HCT116 (cell line): ENCODE measurements at places on chromosomes 12 and 14. TPM values are rescaled to one million over a fixed set of nuclear protein-coding genes. Genes with fewer than 3 reads are reported as not detected.

DNA sequence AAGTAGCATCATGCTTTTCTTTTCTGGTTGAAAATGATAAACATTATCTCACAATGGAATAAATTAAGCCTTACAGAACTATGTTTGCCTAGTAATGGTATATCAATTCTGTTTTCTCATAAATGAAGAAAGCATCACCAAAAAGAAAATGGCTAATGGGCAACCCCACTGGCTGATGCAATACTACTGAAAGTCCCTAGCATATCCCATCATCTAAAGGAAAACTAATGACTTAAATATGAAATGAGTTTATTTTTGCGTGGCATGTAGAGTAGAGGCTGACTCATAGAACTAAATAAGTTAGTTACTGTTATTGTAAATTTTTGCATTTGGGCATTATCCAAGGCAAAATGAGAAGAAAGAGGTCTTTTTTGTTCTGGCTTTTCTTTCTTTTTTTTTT, 1156.3 kb upstream of the SEL1L start:
- DNase-seq = no peak

DNA sequence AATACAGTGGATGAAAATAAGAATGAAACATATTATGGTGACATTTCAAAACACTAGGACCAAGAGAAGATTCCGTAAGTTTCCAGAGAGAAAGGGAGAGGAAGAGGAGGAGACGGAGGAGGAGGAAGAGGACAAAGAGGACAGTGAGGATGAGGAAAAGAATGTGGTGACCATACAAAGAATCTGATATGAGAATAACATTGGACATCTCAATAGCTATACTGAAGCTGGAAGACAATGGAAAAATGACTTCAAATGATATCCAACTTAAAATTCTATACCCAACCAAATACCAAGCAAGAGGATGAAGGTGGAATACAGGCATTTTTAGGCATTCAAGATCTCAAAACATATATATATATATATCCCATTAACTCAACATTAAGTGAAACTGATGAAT, 173.4 kb downstream of the PAWR start:
- no peak for DNase-seq

DNA sequence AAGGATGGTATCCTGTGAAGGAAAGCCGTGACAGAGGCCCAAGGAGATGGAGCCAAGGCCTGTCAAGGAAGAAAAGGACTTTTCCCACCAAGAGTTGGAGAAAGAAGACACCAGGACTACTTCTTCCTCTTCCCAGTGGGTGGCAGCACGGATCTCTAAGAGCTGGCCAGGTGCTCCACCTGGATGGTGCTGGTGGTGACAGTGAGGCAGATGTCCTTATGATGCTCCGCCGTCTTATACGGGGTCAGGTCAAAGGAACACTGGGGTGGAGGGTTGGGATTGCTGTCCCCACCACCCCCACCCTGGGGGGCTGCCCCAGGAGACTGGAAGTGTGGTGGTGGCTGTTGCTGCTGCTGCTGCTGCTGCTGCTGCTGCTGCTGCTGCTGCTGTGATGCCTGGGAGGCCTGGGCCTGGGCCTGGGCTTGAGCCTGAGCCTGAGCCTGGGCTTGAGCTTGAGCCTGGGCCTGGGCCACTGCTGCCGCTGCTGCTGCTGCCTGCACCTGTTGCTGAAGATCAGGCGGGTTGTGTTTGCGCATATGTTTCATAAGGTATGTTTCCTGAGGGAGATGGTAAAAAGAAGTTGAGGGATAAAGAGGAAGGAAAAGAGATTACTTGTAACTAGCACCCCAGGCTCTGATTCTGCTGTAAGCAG, 4.8 kb upstream of the ING4 start:
- peak; percentile 21 for DNase-seq

- DNase-seq = peak; percentile 76
These were observed 111.4 kb downstream of the DACT1 start for GRCh38 chr14:58749066-58749669.

DNA sequence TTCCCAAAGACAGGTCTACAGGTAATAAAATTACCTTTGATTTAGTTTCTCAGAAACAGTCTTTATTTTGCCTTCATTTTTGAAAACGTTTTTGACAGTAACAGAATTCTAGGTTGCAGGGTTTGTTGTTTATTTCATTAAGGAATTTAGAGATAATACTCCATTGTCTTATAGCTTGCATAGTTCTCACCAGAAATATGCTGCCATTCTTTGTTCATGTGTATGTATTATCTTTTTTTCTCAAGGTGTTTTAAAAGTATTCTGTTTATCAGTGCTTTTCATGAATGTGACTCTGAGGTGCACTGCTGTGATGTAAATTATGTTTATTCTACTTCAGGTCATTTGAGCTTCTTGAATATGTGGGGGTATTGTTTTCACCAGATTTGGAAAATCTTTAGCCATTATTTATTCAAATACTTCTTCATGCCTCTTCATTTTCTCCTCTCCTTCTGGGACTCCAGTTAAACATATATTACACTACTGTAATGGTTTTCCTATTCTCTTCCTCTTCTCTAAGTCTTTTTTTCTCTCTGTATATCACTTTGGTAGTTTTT, 32.7 kb downstream of the ZNF605 start:
- DNase-seq = no peak

GRCh38 chr14:22427771-22428231, 161.2 kb downstream of the DAD1 start:
- no peak for DNase-seq

- DNase-seq = no peak
These were observed 472.0 kb downstream of the TMTC2 start for GRCh38 chr12:83158613-83159207.

DNA sequence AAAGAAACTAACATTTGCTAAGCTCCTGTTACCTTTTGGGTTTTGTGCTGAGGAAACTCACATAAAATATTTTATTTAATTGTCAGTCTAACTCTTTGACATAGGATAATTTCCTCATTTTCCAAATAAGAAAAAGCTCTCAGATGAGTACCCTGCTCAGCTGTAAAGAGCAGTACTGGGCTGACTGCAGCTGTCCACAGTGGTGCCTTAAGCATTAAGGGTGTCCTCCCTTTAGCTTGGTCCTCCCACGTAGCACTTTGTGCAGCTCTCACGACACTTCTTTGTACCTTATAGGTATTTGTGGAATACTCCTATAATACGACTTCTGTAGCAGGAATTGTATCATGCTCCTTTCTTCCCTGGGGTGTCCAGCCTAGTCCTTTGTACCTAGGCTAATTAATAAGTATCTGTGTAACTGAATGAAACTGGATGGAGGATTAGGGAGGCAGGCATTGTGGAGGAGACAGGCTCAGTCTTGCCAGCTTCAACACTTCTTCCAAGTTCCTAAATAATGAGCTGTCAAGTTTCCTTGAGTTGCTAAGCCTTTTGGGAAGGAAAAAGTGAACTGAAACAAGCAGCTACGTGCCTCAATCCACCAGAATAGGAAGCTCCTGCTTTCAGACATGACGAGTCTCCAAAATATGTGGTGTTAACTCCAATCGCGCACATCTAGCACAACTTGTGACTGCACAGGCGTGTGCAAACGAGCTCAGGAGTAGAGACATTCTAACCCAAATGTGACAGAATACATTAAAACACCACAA, 123.0 kb downstream of the SLC38A4 start:
- DNase-seq = no peak

DNA sequence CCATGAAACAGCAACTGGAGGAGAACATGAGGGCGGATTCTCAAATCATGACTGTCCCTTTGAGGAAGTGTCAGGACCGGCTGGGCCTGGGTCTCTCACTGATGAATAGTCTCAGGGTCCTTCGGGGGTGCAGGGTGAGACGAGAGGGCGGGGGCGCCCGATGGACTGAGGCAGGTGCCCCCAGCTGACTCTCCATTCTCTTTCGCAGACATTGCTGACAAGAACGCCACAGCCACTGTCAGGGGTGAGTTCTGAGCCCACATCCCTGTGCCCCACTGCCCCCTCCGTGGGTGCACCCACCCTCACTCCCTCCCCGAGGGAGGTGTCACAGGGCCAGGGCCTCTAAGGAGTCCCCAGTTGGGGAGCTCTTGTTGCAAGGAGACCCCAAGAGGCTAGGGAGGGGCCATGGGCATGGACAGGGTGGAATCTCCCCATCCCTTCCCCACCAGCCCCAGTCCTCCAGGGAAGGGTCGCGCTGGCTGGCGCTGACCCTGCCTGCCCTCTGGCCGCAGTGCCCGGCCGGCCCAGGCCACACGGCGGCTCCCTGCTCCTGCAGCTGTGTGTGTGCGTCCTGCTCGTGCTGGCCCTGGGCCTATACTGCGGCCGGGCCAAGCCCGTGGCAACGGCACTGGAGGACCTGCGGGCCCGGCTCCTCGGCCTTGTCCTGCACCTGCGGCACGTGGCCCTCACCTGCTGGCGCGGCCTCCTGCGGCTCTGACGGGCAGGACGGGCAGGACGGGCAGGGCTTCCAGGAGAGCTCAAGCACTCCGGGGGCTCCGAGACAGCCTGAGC, 8.7 kb downstream of the C14orf180 start:
- no peak for DNase-seq

DNA sequence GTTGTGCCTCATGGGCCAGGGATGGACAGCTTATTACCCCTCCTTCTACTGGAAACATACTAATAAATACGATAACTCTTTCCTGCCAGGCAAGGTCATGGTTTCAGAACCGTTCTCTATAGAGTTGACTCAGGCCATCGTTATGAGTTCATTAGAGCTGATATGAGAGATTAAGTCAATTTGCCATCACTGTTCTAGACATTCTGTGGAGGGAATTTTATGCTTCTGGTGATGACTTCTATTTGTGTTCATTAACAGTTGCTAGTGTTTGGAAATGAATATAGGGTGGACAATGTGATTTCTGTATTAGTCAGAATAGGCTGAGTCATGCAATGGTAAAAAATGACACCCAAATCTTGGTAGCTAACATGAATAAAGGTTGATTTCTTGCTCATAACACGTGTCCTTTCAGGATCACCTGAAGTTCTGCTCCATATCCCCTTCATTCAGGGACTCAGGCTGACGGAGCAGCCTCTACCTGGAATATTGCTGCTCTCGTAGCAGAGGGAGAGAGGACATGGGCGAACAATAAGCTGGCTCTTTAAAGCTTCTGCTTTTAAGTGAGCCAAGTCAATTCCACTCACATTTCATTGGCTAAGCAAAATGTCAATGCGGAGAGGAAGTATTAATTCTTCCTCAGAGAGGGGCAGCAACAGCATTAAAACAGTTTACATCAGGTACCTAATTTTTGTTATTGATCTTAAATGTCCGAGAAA, 18.5 kb upstream of the TBPL2 start:
- no peak for DNase-seq

- DNase-seq = no peak
These were observed 294.4 kb downstream of the AKAP6 start for GRCh38 chr14:32623300-32624093.

DNA sequence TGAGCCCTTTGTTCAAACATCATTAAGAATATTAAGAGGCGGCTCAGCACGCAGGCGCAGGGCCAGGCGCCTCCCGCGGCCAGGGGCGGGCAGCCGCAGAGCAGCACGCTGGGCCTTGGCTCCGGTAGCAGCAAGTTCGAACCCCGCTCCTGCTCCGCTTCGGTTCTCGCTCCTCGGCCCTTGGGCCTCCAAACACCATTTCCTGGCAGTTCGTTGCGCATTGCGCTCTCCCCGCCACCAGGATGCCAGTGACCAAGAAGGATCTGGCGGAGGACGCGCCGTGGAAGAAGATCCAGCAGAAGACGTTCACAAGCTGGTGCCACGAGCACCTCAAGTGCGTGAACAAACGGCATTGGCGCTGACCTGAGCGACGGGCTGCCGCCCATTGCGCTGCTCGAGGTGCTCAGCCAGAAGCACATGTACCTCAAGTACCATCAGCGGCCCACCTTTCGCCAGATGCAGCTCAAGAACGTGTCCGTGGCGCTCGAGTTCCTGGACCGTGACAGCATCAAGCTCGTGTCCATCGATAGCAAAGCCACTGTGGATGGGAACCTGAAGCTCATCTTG, 6.9 kb upstream of the ACVRL1 start:
- DNase-seq = no peak

DNA sequence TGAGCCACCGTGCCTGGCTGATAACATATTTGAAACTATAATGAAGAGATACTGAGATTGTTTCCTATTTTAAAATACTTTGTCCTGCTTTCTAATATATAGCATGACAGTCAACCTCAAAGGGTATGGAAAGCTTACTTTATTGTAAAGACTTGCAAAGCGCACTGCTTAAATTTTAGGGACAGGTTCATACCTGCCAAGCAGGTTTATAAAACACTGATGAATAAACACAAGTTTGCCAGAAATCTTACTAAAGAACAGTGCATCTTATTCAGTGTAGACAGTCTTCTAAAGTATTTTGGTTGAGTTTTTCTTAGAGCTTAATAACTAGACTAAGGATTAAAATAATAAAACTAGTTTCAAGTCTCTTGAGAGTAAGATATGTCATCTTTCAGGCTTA, 4.8 kb downstream of the C12orf71 start:
- DNase-seq = no peak

DNA sequence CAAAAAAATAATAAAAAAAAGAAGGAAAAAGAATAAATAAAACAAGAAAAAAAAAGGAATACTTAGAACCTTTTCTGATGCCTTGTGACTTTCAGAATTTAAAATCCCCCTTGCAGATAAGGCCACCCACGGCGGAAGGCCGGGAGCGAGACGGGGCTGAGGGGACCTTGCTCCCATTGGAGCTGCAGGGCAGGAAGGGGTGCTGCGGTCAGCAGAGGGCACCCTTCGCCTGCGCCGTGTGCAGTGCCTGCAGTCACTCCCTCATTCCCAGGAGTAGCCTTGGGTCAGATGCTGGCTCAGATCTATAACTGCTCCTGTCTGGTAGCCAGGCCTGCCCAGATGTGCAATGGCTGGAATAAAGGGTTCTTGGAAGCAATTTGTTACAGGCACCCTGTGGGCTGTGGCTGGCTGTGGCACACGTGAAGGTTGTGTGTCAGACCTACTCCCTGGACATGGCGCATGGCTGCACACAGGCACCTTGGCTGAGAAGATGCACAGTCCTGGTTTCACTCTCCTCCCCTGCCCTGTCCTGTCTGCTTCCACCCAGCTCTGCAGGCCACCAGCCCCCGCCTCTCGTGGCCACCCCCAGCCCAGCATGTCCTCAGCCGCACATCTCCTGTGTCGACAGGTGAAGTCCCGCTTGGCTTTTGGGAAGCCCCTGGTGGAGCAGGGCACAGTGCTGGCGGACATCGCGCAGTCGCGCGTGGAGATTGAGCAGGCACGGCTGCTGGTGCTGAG, 13.4 kb upstream of the ALDH2 start:
- peak; percentile 2 for DNase-seq

TRHDE gene
- 2.9 TPM for total RNA-seq

CPNE8 gene
- 14.2 TPM for total RNA-seq

TAC3 gene
- total RNA-seq = not detected

LRP6 gene
- total RNA-seq = 28.1 TPM

RNU4-1 gene
- total RNA-seq = 2,323 TPM

DYRK2 gene
- total RNA-seq = 28.7 TPM

TMEM233 gene
- not detected for total RNA-seq

LGMN gene
- 44.9 TPM for total RNA-seq

KCNA5 gene
- not detected for total RNA-seq

OTX2 gene
- total RNA-seq = not detected

SOS2 gene
- total RNA-seq = 11.7 TPM

CLEC2A gene
- total RNA-seq = not detected

KITLG gene
- 570 TPM for total RNA-seq

ADAM20 gene
- total RNA-seq = 0.57 TPM

SMCO3 gene
- not detected for total RNA-seq

CCDC60 gene
- total RNA-seq = not detected

SCNN1A gene
- total RNA-seq = 118 TPM

PLEKHG7 gene
- not detected for total RNA-seq
